ENCODE measurements at places on chromosomes 7 and 10. TPM values are rescaled to one million over a fixed set of nuclear protein-coding genes. Genes with fewer than 3 reads are reported as not detected.

DNA sequence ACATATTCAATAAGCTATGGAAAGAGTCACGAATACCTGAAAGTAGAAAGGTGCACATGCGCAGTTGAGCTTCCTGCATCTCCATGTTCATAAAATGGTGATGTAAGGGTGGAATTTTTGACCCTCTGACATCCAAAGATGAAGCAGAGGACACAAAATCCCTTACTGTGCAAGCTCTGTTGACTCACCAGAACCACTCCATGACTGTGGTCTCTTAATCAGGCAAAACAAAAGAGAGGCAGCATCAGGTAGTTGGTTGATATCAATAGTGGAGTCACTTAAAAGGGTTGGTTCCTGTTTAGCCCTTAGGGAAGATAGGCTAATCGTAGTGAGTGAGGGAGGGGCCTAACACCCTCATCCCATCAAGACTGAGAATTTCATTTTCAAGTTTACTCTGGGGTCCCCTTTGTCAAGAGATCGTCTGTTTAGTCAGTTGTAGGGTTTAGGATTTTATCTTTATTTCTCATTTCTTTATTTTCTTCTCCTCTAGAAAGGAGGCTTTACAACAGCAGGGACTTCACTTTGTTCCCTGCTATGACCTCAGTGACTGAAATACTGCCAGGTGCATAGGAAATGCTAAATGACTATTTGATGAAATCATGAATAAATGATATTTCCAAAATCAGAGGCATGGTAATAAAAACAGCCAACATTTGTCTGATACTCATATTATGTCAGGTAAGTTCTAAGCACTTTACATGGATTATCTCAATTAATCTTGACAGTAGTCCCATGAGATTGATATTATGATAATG, 98.1 kb downstream of the CD36 start:
- no peaks in the 10 kb centered on the region for H3K4me1 ChIP-seq
- H3K4me3 ChIP-seq, result no peak overlapping the region
- no peaks in the 10 kb centered on the region for H3K36me3 ChIP-seq
- DNase-seq, result no peak
- H3K27me3 ChIP-seq, result no peaks in the 10 kb centered on the region
- no peak overlapping the region for H3K27ac ChIP-seq

DNA sequence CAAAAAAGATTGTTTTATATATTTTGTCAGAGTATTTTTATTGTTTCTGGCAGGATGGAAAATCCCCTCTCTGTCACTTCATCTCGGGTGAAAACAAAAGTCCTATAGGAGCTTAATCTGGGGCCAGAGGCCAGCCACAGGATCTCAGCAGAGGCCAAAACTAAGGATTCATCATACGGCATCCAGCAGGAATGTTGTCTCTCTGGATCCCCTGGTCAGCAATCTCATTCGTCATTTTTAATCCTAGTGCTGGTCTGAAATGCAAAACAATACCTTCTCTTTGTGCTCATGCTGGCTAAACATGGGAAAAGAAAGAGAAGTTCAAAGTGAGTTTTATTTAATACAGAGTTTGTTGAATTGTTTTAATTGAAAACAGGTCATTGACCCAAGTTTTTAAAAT, 482.5 kb upstream of the AUTS2 start:
- H3K27ac ChIP-seq, result no peak overlapping the region
- no peaks in the 10 kb centered on the region for H3K36me3 ChIP-seq
- no peaks in the 10 kb centered on the region for H3K4me1 ChIP-seq
- DNase-seq, result no peak
- H3K4me3 ChIP-seq, result no peak overlapping the region
- no peaks in the 10 kb centered on the region for H3K27me3 ChIP-seq

DNA sequence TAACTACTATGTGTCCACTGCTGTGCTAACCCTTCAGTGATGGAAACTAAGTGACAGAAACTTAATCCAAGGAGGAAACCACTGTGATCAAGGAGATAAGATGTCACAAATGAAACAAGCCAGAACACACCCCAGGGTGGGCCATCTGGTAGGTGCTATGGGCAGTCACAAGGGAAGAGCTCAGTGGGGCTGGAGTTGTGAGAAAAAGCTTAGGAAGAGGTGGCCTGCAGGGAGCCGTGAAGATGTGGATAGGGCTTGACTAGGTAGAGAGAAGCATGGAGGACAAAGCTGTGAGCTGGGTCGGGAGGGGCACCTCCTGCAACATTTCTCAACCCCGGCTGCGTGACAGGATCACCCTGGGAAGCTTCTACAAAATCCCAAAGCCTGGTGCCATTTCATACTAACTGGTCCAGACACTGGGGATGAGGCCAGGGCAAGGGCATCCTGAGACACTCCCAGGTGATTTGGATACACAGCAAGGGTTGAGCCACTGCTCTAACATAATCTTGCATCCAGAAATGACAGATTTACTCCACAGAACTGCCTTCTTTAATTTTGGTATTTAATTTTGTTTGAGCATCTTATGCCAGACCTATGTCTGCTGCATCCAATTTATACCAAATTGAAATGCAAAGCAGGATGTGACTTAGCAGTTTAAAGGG, 69.3 kb downstream of the OSBPL3 start:
- no peak overlapping the region for H3K4me3 ChIP-seq
- DNase-seq, result no peak
- H3K27me3 ChIP-seq, result no peaks in the 10 kb centered on the region
- H3K27ac ChIP-seq, result no peak overlapping the region
- H3K36me3 ChIP-seq, result no peaks in the 10 kb centered on the region
- peaks cover 14% of the 10 kb centered on the region for H3K4me1 ChIP-seq

The ITIH5 gene
- 2.2 TPM for total RNA-seq

DNA sequence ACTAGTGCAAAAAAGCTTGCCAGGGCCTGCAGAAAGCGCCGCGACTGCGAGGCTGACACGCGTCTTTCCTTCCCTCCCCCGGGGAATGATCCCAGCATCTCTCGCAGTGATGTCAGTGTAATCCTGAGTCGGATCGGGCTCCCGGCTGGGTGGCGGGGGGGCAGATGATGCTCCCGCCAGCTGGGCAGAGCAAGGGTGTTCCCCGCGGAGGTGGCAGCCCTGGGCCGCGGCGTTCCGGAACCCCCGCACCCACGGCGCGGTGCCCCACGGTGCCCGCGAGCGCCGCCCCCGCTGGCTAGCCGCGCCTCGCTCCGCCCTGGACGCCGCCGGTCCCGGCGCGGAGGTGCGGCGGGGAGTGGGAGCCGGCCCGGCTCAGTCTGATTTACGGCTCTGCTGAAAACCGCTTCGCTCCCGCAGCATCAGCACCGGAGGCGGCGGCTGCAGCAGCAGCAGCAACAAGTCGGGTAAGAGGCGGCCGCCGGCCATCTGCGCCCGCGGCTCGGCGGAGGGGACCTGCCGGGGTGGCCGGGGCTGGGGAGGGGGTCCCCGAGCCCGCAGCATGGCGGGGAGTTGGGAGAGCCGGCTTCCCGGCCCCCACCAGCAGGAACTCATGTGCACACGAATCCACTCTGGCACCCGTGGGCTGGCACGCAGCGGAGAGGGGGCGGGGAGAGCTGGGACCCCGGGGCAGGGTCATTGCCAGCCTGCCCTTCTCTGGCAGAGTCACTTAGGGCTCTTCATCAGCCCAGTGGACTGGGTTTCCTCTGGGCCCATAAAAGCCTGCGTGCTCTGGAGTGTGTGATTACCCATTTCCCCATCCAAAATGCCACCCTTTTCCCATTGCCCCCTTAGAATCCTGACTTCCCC, at the start of gene ZNF365:
Gene ZNF365, plus strand, starts transcription at position 375 of the 867 bp plus-strand sequence. CDS start 1,825 bp downstream, outside the sequence.
- H3K4me1 ChIP-seq, result peaks cover 8% of the 10 kb centered on the region
- H3K27ac ChIP-seq, result no peak within 1 kb of the TSS
- no peaks in the 10 kb centered on the region for H3K36me3 ChIP-seq
- H3K27me3 ChIP-seq, result peaks cover 30% of the 10 kb centered on the region

- no peaks in the 10 kb centered on the region for H3K36me3 ChIP-seq
- peak within 1 kb of the TSS; percentile 87 for H3K4me3 ChIP-seq
- no peak within 1 kb of the TSS for H3K27ac ChIP-seq
- peaks cover 30% of the 10 kb centered on the region for H3K27me3 ChIP-seq
- peaks cover 11% of the 10 kb centered on the region for H3K4me1 ChIP-seq
Observed at GRCh38 chr7:116499168-116500077, at the start of gene CAV2. Gene CAV2, plus strand, starts transcription at chr7:116499738. Its CDS starts 44 bp downstream, at chr7:116499782.

The ANKRD7 gene
- not detected for total RNA-seq

The CALHM1 gene
- 0.93 TPM for total RNA-seq

The FBXW4 gene
- total RNA-seq, result 15.0 TPM

- peak overlapping the region; percentile 95 for H3K27ac ChIP-seq
- DNase-seq, result peak; percentile 31
- H3K4me1 ChIP-seq, result peaks cover 36% of the 10 kb centered on the region
- H3K36me3 ChIP-seq, result peaks cover 15% of the 10 kb centered on the region
Observed at GRCh38 chr10:44382981-44383748, 1.7 kb downstream of the CXCL12 start.

DNA sequence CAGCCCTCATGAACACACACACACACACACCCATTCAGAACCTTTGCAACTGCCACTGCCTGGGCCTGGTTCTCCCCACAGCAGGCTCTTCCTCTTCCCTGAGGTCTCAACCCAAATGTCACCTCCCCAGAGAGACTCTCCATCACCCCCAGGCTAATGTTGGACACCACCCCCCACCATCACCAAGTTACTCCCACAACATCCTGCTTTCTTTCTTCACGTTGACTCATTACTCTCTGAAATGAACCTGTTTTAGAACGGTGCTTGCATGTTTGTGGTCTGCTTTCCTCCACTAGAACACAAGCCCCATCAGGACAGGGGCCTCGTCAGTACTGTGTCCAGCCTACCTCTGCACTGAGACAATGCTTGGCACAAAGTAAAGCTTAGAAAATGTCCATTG, 16.0 kb downstream of the AFAP1L2 start:
- H3K4me3 ChIP-seq, result no peak overlapping the region
- DNase-seq, result no peak
- H3K4me1 ChIP-seq, result peaks cover 3% of the 10 kb centered on the region
- no peaks in the 10 kb centered on the region for H3K36me3 ChIP-seq
- H3K27ac ChIP-seq, result no peak overlapping the region

DNA sequence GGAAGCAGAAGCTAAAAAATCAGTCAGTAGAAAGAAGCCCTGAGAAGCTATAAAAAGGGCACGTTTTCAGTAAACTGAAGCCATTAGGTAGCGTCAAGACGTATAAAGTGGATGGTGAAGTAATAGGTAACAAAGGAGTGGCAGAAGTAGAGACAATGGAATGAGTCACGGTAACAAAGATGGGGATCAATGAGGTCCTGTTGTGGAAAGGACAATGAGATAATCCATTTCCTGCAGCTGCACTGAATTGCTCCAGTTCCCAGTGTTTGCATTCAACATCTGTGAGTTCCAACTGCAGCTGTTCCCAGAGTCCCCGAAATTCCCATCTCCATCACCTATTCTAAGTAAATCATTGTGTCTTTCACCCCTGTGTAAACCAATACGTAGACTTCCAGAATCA, 4.8 kb upstream of the HYCC1 start:
- H3K27ac ChIP-seq, result no peak overlapping the region
- H3K27me3 ChIP-seq, result no peaks in the 10 kb centered on the region
- H3K4me1 ChIP-seq, result peaks cover 7% of the 10 kb centered on the region
- peak; percentile 45 for DNase-seq
- no peak overlapping the region for H3K4me3 ChIP-seq

The OR2A1 gene
- total RNA-seq, result 0.10 TPM

DNA sequence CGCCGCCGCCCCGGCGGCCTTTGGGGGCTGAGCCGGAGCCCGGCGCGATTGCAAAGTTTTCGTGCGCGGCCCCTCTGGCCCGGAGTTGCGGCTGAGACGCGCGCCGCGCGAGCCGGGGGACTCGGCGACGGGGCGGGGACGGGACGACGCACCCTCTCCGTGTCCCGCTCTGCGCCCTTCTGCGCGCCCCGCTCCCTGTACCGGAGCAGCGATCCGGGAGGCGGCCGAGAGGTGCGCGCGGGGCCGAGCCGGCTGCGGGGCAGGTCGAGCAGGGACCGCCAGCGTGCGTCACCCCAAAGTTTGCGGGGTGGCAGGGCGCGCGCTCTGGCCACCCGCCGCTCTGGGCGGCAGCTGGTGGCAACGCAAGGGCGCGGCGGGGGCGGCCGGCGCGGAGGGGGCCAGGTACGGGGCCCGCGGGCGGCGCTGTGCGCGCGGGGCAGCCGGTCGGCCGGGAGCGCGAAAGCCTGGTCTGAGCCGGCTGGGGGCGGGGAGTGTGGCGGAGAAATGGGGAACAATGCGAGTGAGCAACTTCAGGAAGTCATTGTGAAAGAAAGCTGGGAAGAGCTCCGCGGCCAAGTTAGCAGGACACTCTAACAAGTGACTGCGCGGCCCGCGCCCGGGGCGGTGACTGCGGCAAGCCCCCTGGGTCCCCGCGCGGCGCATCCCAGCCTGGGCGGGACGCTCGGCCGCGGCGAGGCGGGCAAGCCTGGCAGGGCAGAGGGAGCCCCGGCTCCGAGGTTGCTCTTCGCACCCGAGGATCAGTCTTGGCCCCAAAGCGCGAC, at the start of gene IKZF1:
Gene IKZF1, plus strand, starts transcription at position 588 of the 782 bp plus-strand sequence. CDS start 14,346 bp downstream, outside the sequence.
- no peaks in the 10 kb centered on the region for H3K36me3 ChIP-seq
- DNase-seq, result peak; percentile 71
- peaks cover 7% of the 10 kb centered on the region for H3K4me1 ChIP-seq

DNA sequence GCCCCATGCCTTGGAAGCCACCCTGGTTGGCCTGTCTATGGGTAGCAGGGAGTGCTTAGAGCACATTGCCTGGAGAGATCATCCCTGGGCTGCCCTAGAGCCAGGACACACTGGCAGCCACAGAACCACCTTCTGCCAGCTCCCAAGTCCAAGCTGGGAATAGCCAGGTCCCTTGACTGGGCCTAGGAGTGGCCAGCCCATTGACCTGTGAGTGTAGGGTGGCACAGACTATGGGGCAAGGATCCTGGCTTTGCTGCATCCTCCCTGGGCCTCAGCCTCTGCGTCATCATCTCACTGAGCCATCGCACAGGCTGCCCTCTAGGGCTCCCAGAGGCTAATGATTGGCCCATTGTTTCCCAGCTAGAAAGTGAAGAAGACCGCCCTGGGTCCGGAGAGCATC, 7.0 kb downstream of the AQP1 start:
- H3K27ac ChIP-seq, result no peak overlapping the region
- no peak for DNase-seq
- no peaks in the 10 kb centered on the region for H3K36me3 ChIP-seq
- no peaks in the 10 kb centered on the region for H3K4me1 ChIP-seq
- no peak overlapping the region for H3K4me3 ChIP-seq

- H3K4me1 ChIP-seq, result no peaks in the 10 kb centered on the region
- H3K36me3 ChIP-seq, result peaks cover 18% of the 10 kb centered on the region
- no peak overlapping the region for H3K4me3 ChIP-seq
- no peaks in the 10 kb centered on the region for H3K27me3 ChIP-seq
- DNase-seq, result no peak
Observed at GRCh38 chr7:755413-755805, 28.3 kb upstream of the PRKAR1B start.

GRCh38 chr10:118002581-118002980, 44.2 kb downstream of the RAB11FIP2 start:
- no peaks in the 10 kb centered on the region for H3K36me3 ChIP-seq
- H3K27ac ChIP-seq, result no peak overlapping the region
- no peak overlapping the region for H3K4me3 ChIP-seq
- no peaks in the 10 kb centered on the region for H3K4me1 ChIP-seq

- H3K4me3 ChIP-seq, result no peak overlapping the region
- DNase-seq, result no peak
- H3K36me3 ChIP-seq, result no peaks in the 10 kb centered on the region
- H3K27ac ChIP-seq, result no peak overlapping the region
Observed at GRCh38 chr7:71982851-71983250, 429.3 kb downstream of the CALN1 start.

DNA sequence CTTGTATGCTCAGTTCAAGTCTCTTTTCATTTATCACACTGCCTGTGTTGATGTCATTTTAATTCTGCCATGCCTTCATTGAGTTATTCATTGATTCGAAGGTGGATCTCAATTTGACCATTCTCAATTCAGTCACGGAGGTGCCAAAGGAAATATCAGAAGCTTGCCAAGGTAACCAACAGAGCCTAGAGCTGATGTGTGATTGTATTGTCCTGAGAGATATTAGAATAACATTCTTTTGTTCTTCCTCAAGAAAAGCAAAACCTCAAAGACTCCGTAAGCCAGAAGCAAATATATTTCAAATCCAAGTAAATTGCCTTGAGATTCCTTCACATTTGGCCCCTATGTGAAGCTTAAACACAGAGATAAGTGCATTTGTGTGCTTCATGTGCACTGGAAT, 345.3 kb downstream of the CXCL12 start:
- H3K27ac ChIP-seq, result no peak overlapping the region
- H3K4me1 ChIP-seq, result 0 out of 2 replicates have a peak, but pooled peaks cover 7% of the 10 kb centered on the region
- no peaks in the 10 kb centered on the region for H3K27me3 ChIP-seq
- no peaks in the 10 kb centered on the region for H3K36me3 ChIP-seq

All from GM23338 (cell line).